ENCODE measurements at places on chromosomes 12 and 14. TPM values are rescaled to one million over a fixed set of nuclear protein-coding genes. Genes with fewer than 3 reads are reported as not detected.
A peak's percentile ranks its signal among the peaks of the same experiment; 100 is the strongest.

Gene SCAF11
- 57.3 TPM for polyA plus RNA-seq

Gene WBP11
- polyA plus RNA-seq = 67.7 TPM

Gene NOVA1
- 11.9 TPM for polyA plus RNA-seq

- no peak for DNase-seq
These were observed 1.3 kb downstream of the ZNF839 start for GRCh38 chr14:102320671-102321455.

GRCh38 chr14:34247605-34248004 lies 214.4 kb downstream of the SPTSSA start:
- no peak for DNase-seq

DNA sequence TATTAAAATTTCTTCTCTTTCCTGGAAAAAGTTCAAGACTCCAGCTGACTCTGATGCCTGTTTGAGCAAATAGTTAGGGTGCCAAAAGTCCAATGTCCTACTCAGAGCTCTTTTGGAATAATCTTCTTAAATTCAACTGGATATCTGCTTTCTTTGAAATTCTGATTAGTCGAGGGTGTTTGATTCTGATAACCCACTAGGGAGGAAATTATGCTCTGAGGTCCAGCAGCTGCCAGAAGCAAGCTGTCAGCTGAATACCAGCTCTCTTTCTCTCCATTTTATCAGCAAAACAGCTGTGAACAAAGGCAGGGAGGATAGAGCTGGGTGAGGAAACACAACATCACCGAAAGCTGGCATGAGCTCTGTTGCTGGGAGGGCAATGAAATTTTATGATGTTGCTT lies 141.5 kb downstream of the CAND1 start:
- peak; percentile 39 for DNase-seq

GRCh38 chr12:6277982-6278438 lies 32.5 kb upstream of the PLEKHG6 start:
- no peak for DNase-seq

GRCh38 chr14:77322250-77322902 lies 1.5 kb downstream of the GSTZ1 start:
- no peak for DNase-seq

GRCh38 chr14:88841741-88842140 lies 17.3 kb downstream of the TTC8 start:
- no peak for DNase-seq

DNA sequence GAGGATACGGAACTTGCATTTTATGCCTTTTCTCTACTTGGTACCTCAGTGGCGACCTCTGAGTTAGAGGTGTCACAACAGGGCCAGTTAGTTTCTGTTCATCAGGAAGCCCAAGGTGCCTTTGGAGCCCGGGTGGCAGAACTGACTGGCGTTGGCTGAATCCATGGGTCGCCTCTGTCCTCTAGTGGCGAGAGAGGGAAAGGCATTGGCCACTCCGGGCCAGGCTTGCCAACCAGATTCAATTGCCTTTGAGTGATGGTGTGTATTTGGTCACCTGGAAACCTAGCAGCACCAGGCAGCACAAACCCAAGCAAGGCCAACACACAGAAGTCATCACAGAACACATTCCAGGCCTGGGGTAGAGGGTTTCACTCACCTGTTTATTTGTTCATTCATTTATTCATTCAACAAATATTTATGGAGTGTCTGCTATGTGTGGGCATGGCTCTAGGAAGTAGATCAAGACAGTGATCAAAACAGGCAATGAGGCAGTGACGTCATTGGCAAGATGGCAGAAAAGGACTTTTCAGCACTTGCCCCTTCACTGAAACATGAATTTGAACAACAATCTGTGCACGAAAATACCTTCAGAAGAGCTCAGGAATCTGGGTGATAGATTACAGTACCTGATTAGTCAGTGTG lies 40.5 kb upstream of the KCNA5 start:
- peak; percentile 86 for DNase-seq

GRCh38 chr12:104457746-104458693 lies 1.3 kb downstream of the CHST11 start:
- peak; percentile 53 for DNase-seq

DNA sequence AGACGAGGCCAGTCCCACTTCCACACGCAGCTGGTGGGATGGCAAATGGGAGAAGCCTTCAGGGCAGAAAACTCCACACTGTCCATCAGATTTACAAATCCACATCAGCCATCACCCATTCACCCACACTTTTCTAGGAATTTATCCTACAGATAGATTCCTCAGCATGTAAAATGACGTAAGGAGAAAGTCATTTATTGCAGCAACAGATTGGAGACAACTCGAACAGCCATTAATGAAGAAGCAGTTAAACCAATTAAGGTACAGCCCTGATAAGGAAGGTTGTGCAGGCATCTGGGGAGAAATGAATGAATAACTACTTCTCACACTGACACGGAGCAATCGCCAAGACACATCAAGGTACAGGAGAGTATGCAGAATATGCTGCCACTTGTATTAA lies 26.2 kb downstream of the PRKAB1 start:
- DNase-seq = no peak
